Fibroblast of lung (primary cell): ENCODE measurements at places on chromosomes 12 and 14. TPM values are rescaled to one million over a fixed set of nuclear protein-coding genes. Genes with fewer than 3 reads are reported as not detected.

DNA sequence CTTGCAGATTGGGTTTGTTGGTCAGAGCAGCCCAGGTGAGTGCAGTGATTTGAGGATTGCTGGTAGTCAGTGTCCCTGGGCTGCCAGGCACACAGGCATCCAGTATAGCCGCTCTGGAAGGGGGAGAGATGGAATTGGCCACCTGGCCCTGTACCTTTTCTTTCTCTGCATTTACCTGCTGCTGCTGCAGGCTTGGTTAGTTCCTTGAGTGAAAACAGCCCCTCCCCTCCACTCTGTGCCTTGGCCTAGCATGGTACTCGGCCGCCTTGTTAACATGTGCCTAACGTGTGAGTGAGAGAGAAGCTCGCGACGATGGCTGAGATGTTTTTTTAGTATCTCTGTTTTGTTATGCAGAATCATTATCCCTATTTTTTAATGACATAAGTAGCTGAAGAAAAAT is 49.3 kb upstream of the AMN start:
- DNase-seq: no peak

GRCh38 chr12:21337959-21338744 is 3.4 kb upstream of the SLCO1A2 start:
- DNase-seq: no peak

- no peak for DNase-seq
These were observed 45.5 kb upstream of the FUT8 start for GRCh38 chr14:65366802-65367565.

DNA sequence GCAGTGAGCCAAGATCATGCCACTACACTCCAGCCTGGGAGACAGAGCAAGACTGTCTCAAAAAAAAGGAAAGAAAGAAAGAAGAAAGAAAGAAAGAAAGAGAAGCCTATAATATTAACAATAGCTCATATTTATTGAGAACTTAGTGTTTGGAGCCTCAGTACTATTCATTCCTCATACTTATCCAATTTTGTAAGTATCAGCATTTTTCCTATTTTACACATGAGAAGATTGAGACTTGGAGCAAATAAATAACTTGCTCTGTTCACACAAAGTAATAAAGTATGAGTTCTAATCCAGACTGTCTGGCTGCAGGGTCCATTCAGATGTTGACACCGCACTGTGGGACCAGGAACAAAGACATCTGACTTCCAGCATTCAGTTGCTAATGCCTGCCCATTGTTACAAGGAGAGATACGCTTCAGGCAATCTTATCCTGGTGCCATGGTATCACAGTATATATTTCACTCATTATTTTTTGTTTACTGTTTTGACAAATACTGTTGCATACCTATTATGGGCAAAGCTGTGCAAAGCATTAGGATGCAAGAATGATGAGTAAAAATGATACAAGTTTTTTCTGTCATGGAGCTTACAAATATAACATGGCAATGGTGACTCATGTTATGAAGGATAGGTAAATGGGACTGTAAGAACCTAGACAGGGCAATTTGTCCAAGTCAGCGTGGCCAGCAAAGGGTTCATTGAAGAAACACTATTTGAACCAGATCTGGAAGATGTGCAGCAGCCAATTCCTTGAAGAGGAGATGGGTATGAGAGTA is 21.4 kb upstream of the TMTC2 start:
- no peak for DNase-seq

GRCh38 chr14:60722357-60723115 is 1.6 kb downstream of the SIX4 start:
- DNase-seq: peak; percentile 70

The LBHD2 gene
- not detected in 2 replicates for total RNA-seq

The SYCP3 gene
- total RNA-seq: 0.17 and 0.26 TPM in 2 replicates

DNA sequence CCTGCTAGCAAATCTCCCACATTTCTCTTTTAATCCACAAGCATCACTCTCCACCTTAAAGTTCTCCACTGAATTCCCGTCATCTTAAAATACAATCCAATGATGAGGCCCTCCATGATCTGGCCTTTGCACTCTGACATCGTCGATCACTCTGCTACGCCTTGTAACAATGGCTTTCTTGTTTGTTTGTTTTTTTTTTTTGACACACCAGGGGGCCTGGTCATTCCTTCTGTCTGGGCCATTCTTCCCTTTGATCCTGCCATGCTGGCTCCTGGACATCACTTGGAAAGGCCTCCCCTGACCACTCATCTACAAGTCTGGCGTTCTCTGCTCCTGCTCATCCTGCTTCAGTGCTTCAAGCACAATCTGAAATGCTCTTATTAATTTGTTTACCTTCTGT is 233.5 kb downstream of the PPM1H start:
- no peak for DNase-seq

- no peak for DNase-seq
These were observed 18.2 kb upstream of the SLC35E3 start for GRCh38 chr12:68727776-68728175.

- peak; percentile 70 for DNase-seq
These were observed 227.9 kb downstream of the DACT1 start for GRCh38 chr14:58865514-58866281.

DNA sequence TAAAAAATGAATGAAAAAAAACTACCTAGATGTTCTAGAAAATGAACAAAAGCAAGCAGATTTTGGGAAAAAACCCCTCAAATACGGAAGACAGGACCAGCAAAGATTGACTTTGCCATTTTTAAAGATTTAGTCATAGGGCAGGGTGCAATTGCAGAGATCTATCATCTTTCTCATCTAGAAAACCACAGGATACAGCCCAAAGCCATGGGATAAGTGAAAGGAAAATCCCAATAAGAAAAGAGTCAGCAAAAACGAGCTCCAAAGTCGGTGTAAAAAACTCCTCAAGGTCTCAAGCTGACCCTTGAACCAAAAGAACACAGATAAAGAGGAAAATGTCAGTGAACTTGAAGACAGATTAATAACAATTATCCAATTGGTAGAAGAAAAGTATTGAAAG is 28.0 kb downstream of the CEP290 start:
- peak; percentile 53 for DNase-seq

- DNase-seq: peak; percentile 80
These were observed 86.0 kb downstream of the FAR2 start for GRCh38 chr12:29234965-29235626.

The KRT78 gene
- not detected in 2 replicates for total RNA-seq

DNA sequence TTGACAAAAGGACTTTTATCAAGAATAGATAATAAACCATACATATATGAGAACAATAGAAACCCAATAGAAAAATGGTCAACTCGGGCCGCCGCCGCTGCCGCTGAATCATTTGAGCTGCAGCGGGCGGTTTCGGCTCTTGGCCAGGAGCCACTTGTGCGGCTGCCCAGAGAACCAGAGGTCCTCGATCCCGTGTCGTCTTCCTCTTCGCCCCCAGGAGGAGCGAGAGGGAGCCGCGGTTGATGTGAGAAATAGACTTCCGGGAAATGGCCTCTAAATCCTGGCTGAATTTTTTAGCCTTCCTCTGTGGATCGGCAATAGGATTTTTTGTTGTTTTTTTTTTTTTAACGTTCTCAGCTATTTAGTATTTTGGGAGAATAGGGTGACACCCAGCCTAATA is 44.8 kb downstream of the CPSF6 start:
- peak; percentile 78 for DNase-seq

- DNase-seq: peak; percentile 64
These were observed at the start of gene PRICKLE1 for GRCh38 chr12:42589465-42590329. TSS of gene PRICKLE1 (minus strand) at chr12:42589746. CDS start at chr12:42472516, 117,230 bp downstream.

The SMIM41 gene
- total RNA-seq: 2.0 and 2.1 TPM in 2 replicates

DNA sequence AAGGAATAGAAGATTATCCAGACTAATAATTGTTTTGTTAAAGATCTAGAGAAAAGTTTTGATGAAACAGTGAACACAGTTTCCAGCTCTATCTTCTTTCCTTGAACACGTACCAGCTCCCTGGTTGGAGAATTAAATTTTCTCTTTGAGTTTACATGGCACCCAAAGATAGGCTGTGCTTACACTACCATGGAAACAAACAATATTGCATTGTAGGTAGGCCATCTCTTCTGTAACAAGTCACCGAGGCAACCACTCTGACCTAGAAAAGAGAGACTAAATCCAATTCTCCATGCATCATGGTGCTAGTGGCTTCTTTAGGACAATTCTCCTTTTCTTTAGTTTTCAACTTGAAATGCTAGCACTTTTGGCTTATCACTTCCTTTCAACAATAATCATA is 9.9 kb downstream of the BMAL2 start:
- no peak for DNase-seq

DNA sequence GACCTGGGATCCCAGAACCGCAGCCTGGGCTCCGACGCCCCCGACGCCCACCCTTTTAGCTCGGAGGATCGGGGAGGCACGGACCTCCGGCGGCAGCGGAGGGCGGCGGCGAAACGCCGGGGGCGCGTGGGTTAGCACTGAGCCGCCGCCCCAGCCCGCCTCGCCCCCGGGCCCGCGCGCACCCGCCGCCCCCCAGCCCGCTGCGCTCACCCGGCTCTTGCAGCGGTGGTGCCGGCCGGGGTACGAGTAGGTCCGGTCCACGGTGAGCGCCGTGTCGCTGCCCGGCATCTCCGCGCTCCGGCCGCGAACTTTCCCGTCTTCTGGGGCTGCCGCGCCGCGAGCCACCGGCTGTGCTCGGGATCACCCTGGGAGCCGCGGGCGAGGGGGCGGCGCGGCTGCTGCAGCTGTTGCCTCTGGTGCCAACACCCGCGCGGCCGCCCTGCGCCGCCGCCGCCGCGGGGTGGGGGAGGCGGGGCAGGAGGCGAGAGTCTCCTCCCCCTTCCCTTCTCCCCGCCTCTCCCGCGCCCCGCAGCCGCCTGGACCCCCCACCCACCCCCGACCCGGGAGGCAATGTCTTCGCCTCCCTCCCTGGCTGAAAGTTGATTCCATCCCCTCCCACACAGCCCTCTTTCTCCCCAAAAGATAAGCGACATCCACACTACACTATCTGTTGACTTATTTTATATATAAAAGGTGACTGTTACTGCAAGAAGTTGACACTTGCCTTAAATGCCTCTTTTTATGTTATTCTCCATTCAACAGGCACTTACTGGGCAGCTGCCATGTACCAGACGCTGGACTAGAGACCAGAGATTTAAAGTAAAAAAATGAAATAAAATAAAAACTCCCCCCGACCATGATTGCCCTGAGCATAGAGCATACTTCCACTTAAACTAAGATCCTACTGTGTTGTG is at the start of gene TMCC3:
TMCC3 (minus strand) TSS at position 415 of the 914 bp plus-strand sequence; CDS start at position 288, 127 bp downstream.
- peak; percentile 45 for DNase-seq

The DEPDC4 gene
- 1.0 and 1.2 TPM in 2 replicates for total RNA-seq

GRCh38 chr14:49405291-49405690 is 180.9 kb downstream of the RPS29 start:
- peak; percentile 87 for DNase-seq

DNA sequence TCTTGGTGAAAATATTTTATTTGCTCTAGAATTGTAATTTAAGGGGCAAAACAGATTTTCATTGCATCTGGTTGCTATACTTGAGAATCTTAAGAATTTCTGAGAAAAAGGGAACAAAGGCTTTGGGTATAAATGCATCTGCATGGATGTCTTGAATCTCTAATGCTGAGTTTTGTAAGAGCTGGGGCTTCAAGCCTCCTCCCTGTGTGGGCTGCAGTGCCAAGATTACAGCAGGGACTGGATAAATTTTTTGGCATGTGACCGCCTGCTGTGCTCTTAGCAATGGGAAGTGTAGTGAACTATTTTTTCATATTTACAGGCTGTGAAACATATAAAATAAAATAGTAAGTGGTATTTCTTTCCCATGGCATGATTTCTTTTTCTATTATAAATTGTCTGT is 70.0 kb downstream of the SLC38A6 start:
- peak; percentile 68 for DNase-seq

DNA sequence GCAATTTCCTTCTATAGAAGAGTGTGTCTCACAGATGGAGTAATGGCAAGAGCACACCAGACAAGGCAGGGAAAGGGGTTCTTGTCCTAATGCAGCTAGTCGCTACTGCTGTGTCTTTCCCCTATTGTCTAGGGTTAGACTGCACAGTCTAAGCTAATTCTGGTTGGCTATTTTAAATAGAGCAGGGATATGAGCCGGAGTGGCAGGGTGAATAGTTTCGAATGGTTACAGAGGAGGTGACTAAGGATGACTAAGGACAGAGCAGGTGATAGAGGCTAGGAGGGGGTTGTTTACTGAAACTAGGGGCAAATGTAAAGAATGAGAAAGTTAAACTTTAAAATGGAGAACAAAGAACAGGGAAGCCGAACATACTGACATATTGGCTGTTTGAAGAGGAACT is 25.6 kb upstream of the CPNE8 start:
- no peak for DNase-seq

The SLC10A1 gene
- total RNA-seq: not detected in 2 replicates

GRCh38 chr12:132469423-132469822 is 20.5 kb upstream of the FBRSL1 start:
- no peak for DNase-seq

- DNase-seq: no peak
These were observed 860.2 kb downstream of the C12orf50 start for GRCh38 chr12:87169010-87169409.
